ENCODE measurements at places on chromosomes 12 and 14.

DNA sequence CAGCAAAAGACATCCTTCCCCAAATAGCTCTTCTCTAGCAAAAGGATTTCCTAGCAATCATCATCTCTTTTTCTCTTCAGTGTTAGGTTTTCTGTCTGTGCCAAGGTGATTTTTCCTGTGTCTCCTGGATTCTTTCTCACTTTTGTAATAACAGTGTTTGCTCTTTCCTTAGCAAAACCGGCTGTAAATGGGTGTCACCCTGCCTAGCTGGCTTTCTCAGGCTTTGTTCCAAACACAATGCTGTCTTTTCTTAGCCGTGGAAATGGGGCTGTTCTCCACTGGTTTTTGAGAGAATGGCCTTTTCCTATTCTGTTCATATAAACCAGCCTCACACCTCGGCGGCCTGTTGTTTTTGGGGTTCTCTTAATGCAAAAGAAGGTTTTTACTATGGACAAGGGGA, 21.9 kb downstream of the JDP2 start:
- no peak for DNase-seq

GRCh38 chr12:19639781-19640415, 200.6 kb downstream of the AEBP2 start:
- no peak for DNase-seq

DNA sequence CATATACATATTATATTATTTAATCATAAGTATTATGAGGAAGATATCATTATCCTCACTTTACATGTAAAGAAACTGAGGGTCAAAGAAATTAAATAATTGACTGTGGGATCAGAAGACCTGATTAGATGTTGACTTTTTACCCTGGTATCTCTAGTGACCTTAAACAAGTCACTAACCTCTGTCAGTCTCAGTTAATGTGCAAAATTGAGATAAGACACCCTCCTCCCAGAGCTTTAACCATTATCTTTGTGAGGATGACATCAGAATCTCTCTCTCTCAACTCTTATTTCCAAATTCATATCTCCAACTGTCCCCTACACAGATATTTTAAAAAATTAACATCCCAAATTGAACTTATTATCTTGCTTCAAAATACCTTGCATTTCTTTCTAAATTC, 177.8 kb downstream of the KLHL28 start:
- no peak for DNase-seq

DNA sequence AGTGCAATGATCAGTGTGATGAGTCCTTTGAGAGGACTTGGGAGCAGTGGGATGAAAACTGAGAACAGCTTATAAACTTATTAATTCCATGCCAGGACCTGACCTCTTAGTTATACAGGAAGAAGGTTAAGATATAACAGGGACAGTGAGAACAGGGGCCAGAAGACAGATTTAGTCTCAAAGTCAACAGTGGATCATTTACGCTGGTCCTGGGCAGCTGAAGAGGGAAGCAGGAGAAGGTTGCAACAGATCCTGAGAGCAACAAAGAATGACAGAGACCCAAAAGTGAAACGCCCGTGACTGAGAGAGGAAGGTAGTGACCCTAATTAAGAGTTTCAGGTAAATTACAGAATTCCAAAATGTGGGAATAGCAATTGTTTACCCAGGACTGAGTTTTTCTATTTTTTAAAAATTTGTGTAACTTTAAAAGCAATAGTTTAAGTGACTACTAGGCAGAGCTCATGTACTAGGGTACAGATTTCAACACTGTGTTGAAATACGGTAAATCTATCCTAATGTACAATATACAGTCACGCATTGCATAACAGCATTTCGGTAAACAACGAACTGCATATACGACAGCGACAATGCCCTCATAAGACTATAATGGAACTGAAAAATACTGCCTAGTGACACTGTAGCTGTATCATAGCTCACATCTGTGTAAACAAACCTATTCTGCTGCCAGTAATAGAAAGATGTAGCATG, 77.7 kb upstream of the GNPNAT1 start:
- DNase-seq = no peak

DNA sequence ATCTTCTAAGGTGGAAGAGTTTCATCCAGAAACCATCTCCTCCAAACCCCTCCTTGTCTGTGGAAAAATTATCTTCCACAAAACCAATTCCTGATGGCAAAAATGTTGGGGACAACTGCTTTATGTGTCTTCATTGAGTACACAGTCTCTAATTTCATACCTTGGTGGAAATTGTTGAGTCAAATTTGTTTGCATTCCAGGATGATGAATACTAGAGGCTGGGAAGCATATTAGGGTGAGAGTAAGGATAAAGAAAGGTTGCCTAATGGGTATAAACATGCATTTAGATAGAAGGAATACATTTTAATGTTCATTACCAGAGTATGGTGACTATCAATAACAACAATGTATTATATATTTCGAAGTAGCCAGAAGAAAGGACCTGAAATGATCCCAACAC, 98.2 kb downstream of the C12orf42 start:
- no peak for DNase-seq
